Renal cortex interstitium (tissue), 15 donors: ENCODE measurements at places on chromosomes 7 and 10. TPM values are rescaled to one million over a fixed set of nuclear protein-coding genes. Genes with fewer than 3 reads are reported as not detected.

DNA sequence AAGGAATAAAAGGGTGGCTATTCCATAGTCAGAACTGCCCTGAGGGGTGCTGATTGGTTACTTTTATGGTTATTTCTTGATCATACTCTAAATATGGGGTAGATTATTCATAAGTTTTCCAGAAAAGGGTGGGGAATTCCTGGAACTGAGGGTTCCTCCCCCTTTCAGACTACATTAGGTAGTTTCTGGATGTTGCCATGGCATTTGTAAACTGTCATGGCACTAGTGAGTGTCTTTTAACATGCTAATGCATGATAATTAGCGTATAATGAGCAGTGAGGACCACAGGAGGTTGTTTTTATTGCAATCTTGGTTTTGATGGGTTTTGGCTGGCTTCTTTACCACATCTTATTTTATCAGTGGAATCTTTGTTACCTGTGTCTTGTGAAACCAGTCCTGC lies 26.5 kb upstream of the POT1 start:
- no peak for DNase-seq

The CALHM3 gene
- polyA plus RNA-seq: not detected

DNA sequence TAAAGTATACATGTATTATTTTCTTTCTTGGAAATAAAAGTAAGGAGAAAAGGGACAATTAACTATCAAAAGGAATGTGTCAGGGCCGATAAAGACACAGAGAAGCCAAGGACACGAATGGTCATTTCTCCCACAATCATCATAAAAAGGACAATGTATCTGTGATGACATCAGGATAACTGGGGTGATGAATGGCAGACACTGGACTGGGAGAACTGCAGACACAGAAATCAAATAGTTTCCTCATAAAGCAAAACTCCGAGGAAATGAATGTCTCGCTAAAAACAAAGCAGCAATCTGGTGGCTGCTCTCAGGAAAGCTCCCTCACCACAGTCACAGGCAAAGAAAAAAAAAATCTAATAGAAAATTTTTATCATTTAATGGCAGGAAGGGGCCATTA lies 69.3 kb upstream of the NPY start:
- DNase-seq: no peak

The ADAM12 gene
- 26.0 TPM for polyA plus RNA-seq

The COL28A1 gene
- polyA plus RNA-seq: 9.7 TPM
